ENCODE measurements at places on chromosomes 5 and 9.

- DNase-seq, result no peak
Measured at GRCh38 chr9:27703216-27703980, 130.1 kb upstream of the C9orf72 start.

- DNase-seq, result no peak
Measured at GRCh38 chr5:55900068-55900467, 48.9 kb downstream of the IL31RA start.

DNA sequence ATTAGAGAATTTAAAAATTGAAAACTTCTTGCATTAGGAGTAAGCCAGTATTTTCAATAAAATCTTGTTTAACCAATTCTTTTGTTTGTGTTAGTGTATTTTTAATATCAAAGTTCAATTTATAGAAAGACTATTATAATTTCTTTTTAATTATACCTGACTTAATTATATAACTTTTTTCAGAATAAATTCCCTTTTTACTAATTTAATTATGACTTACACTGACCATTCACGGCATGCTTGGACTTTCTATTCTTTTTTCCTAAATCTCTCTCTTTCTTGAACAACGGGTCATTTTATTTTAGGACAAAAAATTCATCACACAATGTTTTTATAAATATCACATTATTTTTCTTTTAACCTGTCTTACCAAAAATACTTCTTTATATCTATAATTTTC lies 555.3 kb upstream of the PTGER4 start:
- no peak for DNase-seq

GRCh38 chr5:164097749-164098148 lies 592.3 kb downstream of the MAT2B start:
- DNase-seq, result no peak

GRCh38 chr9:21031091-21031807 lies at the start of gene HACD4:
HACD4 (minus strand) TSS chr9:21031640; CDS start chr9:21031590, 50 bp downstream.
- no peak for DNase-seq

- no peak for DNase-seq
Measured at GRCh38 chr9:98929071-98929470, 14.6 kb upstream of the COL15A1 start.

GRCh38 chr5:76325876-76326491 lies 77.1 kb upstream of the IQGAP2 start:
- DNase-seq, result no peak

All from omental fat pad (tissue), 4 donors.